ENCODE measurements at places on chromosomes 16 and 17.

GRCh38 chr17:7862692-7863437 is 5.1 kb downstream of the CYB5D1 start:
- DNase-seq = peak; percentile 15

DNA sequence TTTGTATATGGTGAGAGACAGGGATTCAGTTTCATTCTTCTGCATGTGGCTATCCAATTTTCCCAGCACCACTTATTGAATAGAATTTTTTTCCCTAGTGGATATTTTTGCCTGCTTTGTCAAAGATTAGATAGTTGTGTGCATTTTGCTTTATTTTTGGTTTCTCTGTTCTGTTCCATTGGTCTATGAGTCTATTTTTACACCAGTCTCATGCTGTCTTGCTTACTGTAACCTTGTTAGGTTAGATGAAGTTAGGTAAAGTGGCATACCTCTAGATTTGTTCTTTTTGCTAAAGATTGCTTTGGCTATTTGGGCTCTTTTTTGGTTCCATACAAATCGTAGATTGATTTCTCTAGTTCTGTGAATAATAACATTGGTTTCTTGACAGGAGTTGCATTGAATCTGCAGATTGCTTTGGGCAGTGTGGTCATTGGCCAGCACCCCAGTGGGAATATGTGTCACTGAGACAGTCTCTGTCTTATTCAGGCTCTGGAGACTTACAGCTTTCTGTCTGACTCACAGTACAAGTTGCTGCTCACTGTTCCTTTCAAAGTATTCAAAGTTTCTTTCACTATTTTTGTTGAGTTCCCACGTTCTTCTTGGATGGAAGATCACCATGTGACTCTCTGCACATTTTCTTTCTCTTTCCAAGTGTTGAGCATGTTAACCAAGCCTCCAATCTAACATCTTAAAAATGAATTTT is 709.1 kb downstream of the CDH11 start:
- DNase-seq = no peak

GRCh38 chr17:59756236-59756818 is 48.9 kb downstream of the VMP1 start:
- no peak for DNase-seq

GRCh38 chr16:12758031-12758669 is 45.5 kb downstream of the CPPED1 start:
- DNase-seq = no peak

GRCh38 chr17:55986817-55987216 is 166.5 kb upstream of the ANKFN1 start:
- no peak for DNase-seq

DNA sequence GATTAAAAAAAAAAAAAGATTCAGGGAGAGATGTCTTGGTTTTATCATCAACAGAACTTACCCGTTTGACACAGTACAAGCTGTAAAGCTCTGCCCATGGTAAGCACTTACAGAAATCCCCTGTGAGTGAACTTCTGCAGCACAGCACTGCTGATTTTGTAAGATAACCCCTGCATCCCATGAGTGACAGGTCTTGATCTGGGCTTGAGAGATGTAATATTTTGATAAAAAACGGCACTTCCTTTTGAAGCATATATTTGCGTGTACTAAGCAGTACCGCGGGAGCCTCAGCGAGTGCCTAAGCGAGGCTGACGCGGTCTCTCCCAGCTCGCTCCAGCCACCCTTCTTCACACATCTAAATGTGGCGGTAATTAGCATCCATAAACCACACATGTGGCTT is 50.5 kb downstream of the IKZF3 start:
- DNase-seq = no peak

GRCh38 chr16:1158456-1159324 is 5.8 kb downstream of the CACNA1H start:
- DNase-seq = no peak
